Spleen (tissue), 13 donors: ENCODE measurements at places on chromosomes 6 and 20.

DNA sequence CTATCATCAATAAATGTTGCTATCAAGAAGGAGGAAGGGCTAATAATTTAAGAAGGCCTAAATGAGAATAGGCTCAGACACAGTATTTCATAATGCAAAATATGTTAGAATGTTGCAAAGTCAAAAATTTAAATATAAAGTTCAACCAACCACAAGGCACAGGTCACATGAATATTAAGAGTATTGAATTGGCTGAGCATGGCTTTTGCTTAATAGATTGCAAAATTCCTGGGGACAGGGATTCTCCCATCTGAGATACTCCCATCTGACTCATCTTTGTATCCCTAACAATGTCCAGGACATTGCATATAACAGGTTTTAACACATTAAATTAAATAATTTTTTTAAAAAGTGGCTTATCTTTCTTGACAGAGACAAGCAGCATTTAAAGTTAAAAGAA, 32.9 kb upstream of the UTRN start:
- DNase-seq, result no peak

DNA sequence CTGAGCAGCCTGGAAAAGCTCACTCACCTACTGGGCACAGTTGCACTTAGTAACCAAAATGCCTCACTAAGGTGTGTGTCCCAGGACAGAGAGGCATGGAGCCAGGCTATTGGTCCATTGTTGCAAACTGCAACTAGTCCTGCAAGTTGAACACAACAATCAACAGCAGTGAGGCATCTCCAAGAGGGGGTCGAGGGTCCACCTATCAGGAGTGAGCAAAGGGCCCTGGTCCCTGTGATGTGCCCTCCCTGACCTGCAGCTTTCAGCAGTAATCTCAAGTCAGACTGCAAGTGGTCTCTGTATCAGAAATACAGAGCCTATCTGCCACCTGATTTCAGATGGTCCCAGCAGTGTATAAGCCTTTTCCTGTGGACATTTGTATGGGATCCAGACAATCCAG, 50.2 kb upstream of the TGM3 start:
- no peak for DNase-seq

GRCh38 chr6:136440203-136440602, 110.0 kb downstream of the MAP7 start:
- no peak for DNase-seq

GRCh38 chr20:23449421-23449820, 3.3 kb downstream of the CST11 start:
- DNase-seq, result no peak

GRCh38 chr20:12860619-12861247, 148.0 kb upstream of the SPTLC3 start:
- DNase-seq, result no peak

GRCh38 chr6:68071740-68072139, 563.3 kb upstream of the ADGRB3 start:
- no peak for DNase-seq

GRCh38 chr6:42448391-42448790, 3.3 kb downstream of the TRERF1 start:
- DNase-seq, result no peak

- no peak for DNase-seq
Observed at GRCh38 chr20:62292108-62292507, 10.7 kb upstream of the ADRM1 start.

- no peak for DNase-seq
Observed at GRCh38 chr6:162468326-162468725, 259.2 kb downstream of the PRKN start.

GRCh38 chr6:44257025-44257752, at the start of gene SLC35B2:
Gene SLC35B2, minus strand, starts transcription at chr6:44257528. Its CDS starts 118 bp downstream, at chr6:44257410.
- DNase-seq, result peak; percentile 93

DNA sequence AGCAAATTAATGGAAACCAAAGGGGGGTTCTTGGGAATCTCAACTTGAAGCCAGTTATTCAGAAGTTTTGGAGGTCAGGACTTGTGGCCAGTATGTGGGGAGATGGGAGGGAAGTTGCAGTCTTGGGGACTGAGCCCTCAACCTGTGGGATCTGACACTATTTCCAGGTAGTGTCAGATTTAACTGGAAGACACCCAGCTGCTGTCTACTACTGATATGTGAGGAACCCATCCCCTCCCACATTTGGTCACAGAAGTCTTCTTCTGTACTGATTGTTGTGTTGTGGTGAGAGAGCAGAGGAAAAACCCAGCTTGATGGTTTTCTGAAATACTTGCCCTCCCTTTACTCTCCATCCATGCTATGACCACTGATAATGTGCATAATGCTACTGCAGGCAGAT, 134.0 kb downstream of the QRSL1 start:
- DNase-seq, result no peak

DNA sequence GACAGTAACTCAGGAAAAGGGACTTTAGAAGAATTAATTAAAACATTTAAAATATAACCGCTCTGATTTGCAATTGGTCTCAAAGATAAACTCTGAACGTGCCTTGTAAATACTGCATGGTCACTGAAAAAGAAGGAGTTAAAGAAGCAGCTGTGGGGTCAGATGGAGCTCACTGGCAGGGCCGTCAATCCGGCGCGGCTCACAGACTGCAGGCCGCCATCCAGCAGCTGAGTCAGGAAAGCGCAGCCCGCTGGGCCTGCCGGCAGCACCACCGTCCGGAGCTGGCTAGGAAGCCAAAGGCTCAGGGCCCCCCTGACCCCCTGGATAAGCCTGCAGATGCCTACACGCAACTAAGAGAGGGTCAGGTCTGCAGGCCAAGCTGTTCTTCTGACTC, 54.2 kb upstream of the FRMD1 start:
- no peak for DNase-seq

- DNase-seq, result no peak
Observed at GRCh38 chr6:133230052-133230451, 11.1 kb upstream of the EYA4 start.

DNA sequence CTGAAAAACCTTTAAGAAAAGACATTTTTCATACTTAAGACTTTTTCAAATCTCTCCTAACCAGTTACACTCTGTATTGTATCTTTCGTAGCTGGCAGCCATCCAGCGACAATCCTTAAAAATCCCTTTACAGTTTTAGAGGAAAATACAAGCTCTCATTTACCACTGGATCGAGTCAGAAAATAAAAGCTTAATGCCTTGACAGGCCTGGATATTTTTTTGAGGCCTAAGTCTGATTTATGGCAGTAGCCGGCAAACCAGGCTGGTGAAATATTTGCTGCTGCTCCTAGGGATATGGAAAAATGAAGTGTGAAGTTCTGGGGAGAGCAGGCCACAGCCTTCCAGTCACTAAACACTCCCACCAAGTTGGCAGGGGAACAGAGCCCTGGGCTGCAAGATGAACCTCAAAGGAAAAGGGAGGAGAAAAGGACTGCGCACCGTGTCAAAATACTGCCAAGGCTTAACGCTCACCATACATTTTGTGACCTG, 213.0 kb upstream of the SUPT3H start:
- DNase-seq, result no peak

DNA sequence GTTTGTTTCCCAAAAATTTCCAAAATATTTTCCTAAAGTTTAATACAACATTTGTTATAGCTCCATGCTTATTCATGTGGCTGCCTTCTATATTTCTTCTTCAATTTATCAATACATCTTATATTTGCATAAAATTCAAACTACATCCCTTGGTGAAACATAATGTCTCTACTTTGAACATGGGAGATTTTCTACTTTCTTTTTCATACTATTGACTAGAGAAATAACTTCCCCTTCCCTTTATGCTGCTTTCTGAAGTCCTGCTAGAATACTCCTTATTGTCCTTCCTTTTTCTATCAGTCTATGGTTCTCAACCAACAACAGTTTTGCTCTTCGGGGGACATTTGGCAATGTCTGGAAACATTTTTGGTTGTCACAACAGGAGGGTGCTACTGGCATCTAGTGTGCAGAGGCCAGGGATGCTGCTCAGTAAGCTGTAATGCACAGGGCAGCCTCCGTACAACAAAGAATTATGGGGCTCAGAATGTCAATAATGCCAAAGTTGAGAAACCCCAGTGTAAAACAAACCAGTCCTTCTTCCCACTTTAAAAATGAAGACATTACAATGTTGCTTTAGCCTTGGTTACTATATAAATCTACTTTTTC, 29.9 kb downstream of the MKKS start:
- DNase-seq, result no peak

DNA sequence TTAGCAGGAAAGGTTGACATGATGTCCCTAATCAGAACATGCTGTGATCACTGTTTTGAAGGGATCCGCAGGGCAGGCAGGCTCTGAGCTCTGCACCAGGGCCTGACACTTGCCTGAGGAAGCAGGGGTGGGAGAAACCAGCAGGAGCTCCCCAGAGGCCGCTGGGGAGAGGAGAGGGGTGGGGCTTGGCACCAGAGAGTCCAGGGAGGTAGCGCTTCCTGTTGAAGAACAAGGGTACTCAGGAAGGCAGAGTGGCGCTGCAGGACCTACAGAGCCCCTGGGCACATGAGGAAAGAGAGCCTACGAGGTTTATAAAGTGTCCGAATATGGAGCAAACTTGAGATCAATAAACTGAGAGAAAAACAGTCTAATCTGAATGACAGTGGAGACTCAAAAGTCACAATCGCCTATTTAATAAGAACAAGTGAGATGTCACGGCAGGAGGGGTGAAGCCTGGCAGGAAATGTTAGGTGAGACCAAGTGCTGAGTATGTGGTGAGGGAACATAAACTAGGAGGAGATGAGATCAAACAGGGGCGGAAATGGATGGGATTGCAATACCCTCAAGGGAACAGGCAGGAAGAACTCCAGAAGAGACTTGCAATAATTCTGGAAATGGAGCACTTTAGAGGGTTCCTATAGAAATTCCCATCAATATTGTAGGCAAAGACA, 5.8 kb upstream of the TBXT start:
- DNase-seq, result no peak
